ENCODE measurements at places on chromosomes 7 and 10. TPM values are rescaled to one million over a fixed set of nuclear protein-coding genes. Genes with fewer than 3 reads are reported as not detected.

DNA sequence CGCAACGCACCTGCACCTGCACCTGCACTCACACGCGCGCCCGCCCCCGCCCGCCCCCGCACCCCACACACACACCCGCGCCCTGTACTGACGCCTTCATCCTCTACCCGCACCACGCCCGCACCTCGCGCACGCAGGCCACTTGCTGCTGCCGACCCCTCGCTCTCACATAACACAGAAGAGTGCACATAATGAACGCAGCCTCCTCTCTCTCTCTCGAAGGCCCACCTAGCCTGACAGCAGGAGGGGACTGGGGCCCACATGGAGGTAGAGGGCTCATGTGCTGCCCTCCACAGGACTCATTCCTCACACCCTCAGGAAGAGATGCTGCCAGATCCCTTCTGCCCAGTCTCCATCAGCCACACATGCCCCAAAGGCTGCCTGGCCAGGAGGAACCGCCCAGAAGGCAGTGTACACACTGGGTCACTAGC, 432 bp upstream of the CAMK2B start:
- DNase-seq, result no peak

DNA sequence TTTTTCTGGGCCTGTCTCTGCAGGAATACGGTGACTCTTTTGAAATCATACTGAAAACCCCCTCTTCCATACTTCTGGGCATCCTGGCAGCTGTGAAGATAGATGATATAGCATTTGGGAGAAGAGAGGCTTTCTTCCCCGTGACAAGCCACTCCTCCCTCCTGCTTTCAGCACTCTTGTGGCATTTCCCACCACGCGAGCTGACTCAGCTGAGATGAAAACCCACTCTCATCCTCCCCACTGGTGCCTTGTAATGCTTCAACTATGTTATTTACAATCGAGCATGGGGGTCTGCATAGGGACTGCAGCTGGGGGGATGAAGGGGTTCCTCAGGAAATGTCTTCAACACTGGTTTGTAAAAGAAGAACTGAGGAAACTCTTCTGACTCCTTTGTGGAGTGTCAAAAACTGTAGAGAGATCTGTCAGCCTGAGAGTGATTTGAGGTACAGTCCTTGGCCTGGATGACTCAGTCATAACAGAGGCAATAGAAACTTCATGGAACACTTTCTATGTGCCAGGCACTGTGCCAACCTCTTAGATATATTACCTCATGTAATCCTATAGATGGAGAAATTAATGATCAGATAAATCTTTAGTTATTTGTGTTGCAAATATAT, 1.7 kb upstream of the TBATA start:
- DNase-seq, result no peak

Gene FOXP2
- total RNA-seq, result 7.2 TPM

- DNase-seq, result no peak
Observed at GRCh38 chr10:78549140-78549935, 515.7 kb downstream of the RPS24 start.

GRCh38 chr10:112790030-112790429, 160.0 kb upstream of the TCF7L2 start:
- no peak for DNase-seq

DNA sequence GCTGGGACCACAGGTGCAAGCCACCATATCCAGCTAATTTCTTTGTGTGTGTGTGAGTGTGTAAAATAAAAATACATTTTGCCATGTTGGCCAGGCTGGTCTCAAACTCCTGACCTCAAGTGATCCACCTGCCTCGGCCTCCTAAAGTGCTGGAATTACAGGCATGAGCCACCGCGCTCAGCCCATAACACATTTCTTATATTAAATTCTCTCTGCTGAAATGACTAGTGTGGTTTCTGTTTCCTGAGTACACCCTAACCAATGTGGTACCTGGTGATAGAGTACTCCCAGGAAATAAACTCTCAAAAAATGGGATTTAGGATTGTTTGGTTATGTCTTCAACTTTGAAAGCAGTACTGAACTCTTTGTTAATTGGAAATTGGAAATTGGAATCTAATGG, 19.4 kb upstream of the FHIP2A start:
- DNase-seq, result no peak

- DNase-seq, result no peak
Observed at GRCh38 chr7:88455696-88456095, 149.0 kb upstream of the STEAP4 start.

DNA sequence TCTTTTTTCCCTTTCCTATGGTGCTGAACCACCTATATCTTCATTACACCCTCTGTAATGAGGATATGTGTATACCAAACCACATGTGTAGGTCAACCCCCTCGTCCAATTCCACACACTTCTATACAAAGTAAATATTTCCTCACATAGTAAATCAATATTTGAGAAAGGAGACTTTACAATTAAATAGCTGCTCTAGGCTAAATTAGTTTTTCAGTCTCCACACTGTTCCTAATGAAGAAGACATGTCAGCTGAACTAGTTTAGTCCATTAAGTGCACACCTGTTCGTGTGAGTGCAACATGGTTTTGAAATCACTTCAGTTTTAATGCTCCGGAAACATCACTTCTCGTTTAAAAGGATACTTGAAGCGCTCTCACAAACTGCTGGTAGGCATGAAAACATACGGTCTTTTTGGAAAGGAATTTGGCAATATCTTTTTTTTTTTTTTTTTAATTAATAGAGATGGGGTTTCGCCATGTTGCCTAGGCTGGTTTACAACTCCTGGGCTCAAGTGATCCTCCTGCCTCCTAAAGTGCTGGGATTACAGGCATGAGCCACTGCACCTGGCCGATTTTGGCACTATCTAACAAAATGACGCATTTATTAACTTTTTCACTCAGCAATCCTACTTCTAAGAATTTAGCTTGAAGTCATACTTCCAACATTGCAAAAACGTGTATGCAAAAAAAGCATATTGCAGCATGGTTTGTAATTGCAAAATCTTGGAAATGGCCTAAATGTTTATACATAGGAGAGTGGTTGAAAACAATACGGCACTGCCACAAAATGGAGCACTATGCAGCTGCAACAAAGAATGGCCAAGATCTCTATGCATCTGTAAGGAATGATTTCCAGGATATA, 2.1 kb upstream of the XRCC2 start:
- DNase-seq, result no peak

DNA sequence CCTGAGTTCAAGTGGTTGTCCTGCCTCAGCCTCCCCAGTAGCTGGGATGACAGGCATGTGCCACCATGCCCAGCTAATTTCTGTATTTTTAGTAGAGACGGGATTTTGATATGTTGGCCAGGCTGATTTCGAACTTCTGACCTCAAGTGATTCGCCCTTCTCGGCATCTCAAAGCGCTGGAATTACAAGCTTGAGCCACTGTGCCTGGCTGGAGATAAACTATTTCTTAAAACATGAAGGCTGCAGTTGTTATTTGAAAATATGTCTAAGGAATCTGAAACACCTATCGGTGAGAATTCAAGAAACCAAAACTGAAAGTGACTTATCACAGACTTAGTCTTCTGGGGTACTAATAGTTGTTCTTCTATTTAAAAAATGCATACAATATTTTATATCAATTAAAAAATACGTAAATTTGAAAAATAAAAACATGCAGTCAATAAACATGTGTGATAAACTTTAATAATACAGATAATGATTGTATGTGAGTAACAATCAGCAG, 176.9 kb upstream of the PRSS58 start:
- DNase-seq, result no peak

Gene HELLS
- 4.0 TPM for total RNA-seq
